ENCODE measurements at places on chromosomes 2 and 18.
A peak's percentile ranks its signal among the peaks of the same experiment; 100 is the strongest.

GRCh38 chr2:144502369-144502768, 17.6 kb downstream of the ZEB2 start:
- no peak for DNase-seq

DNA sequence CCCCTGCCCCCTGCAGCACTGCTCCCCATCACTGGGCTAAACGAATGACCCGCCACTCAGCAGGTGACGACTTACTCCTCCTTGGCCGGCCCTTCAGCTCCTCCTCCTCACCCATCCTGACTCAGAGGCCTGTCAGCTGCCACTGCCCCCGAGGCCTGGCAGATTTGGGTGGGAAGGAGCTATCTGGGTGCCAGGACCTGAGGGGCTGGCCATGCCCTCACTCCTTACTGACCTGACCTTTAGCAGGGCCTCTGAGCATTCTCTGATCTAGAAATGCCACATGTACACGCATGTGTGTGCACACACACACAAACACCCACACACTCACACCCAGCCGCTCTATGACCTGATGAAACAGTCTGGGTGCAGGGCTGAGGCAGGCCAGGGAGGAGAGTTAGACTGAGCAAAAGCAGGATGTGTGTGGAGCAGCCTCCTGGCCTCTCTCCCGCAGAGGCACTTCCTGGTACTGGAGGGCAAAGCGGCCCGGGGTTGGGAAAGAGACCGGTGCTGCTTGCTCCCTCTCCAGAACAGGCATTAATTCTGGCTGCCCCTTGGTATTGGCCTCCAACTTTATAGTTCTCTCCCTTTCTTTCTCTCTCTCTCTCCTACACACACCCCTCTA, 68.0 kb downstream of the ZFP36L2 start:
- no peak for DNase-seq

- no peak for DNase-seq
Measured at GRCh38 chr2:211187602-211188001, 631.2 kb downstream of the CPS1 start.

- DNase-seq, result no peak
Measured at GRCh38 chr18:43777636-43778304, 500.5 kb upstream of the SYT4 start.

- no peak for DNase-seq
Measured at GRCh38 chr2:85273738-85274731, 53.8 kb downstream of the TGOLN2 start.

- DNase-seq, result no peak
Measured at GRCh38 chr2:107215401-107216350, 329.7 kb upstream of the ST6GAL2 start.

- DNase-seq, result no peak
Measured at GRCh38 chr2:178395941-178396570, 54.9 kb downstream of the PRKRA start.

GRCh38 chr18:13218368-13218991, at the start of gene LDLRAD4:
TSS of gene LDLRAD4 (plus strand) at chr18:13218760.
- DNase-seq, result no peak

- DNase-seq, result no peak
Measured at GRCh38 chr2:151106805-151107506, 154.7 kb downstream of the RBM43 start.

DNA sequence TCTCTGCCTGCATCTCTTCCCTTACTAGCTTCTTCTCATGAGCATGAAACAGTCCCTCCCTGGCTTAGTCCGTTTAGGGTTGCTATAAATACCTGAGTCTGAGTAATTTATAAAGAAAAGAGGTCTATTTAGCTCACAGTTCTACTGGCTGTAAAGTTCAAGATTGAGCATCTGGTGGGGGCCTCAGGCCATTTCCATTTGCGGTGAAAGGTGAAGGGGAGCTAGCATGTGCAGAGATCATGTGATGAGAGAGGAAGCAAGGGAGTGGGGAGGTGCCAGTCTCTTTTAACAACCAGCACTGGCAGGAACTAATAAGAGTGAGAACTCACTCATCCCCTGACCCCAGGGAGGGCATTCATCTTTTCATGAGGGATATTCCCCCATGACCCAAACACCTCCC, 26.8 kb downstream of the RHBDD1 start:
- DNase-seq, result no peak

- DNase-seq, result no peak
Measured at GRCh38 chr2:224195925-224196571, 157.0 kb upstream of the SERPINE2 start.

- no peak for DNase-seq
Measured at GRCh38 chr18:43398601-43399000, 121.3 kb upstream of the SYT4 start.

GRCh38 chr18:2087877-2088673, 483.2 kb downstream of the METTL4 start:
- peak; percentile 82 for DNase-seq

DNA sequence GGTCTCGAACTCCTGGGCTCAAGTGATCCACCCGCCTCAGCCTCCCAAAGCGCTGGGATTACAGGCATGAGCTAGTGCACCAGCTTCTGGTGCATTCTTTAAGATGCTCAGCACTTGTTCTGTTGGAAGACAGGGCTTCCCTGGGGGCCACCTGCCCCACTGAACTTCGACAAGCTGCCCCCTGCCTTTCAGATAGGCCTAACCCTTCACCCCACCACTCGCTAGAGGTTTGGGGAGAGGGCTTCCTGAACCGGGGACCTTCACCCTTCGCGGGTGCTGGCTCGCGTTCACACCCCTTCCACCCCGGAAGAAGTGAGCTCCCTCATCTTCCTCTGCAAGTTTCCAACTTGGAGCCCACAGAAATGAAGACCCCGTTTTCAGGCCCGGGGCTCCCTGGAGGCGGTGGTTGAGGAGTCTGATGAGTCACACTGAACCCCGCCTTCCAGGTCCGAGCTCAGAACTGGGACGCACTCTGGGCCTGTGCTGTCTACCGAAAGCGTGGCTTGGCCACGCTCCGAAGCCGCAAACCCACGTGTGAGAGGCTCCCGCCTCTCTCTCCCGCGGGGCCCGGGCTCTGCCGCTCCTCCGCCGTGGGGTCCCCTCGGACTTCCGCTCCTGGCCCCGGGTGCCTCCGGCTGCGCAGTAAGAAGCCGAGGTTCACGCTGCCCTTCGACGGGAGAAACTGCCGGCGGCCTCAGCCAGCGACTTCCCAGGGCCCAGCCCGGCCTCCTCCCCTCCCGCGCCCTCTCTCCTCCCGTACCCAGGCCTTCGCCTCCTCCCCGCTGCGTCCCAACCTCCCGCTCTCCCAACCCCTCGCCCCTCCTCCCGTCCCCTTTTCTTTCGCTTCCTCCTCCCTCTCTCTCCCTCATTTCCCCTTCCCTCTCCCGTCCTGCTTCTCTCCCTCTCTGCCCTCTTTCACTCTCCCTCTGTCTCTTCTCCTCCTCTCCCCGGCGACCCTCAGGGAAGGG, 47.5 kb upstream of the SP3 start:
- DNase-seq, result no peak

DNA sequence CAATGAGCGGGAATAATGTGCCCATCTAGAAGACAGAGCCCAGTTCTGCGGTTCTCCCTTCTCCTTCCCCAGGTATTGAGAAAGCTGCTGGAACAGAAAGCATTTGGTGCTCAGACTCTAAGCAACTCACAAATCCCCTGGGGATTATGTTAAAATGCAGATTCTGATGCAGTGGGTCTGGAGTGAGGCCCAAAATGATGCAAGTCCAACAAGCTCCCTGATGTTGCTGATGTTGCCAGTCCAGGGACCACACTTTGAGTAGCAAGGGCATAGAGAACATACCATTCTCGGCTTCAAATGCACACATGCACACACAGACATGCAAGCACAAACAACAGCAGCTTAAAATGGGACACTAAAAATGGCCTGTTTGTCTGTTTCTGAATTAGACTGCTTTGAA, 274.8 kb upstream of the NCKAP5 start:
- no peak for DNase-seq

GRCh38 chr2:98522854-98523253, 78.2 kb downstream of the INPP4A start:
- no peak for DNase-seq

DNA sequence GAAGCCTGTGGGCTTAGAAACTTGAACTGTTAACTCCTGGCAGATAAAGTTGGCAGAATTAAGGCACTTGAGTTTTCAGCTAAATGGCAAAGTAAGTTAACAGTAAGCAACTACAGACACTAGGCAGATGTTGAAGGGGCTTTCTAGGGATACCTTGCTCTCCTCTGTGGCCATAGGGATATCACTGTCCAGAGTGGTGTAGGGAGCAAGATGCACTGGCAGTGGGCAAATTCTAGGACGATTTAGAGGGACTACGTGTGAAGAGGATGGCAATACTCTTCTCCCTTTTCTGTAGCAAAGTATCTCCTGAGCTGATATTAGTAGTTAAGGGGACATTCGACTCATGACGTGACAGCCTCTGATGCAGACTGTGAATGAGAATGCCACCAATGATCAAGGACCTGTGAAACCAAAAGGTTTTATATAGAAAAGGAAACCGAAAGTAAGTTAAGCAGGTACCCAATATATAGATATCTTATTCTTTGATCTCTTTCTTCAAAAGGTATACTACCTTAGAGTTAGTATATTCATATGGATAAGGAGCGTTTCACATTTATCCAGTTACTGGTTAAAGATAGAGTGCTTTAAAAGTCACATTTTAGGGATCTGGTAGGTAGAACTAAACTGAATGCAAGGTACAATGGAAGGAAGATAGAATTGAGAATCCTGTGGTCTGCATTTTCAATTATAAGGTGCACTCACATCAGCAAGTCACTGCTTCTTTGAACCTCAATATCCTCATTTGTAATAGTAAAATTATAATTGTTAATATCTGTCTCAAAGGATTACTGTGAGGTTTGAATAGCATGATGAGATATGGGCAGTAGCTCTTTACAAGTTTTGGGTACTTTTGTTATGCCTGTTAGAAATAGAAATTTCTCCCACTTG, 106.4 kb downstream of the KCNH7 start:
- no peak for DNase-seq

DNA sequence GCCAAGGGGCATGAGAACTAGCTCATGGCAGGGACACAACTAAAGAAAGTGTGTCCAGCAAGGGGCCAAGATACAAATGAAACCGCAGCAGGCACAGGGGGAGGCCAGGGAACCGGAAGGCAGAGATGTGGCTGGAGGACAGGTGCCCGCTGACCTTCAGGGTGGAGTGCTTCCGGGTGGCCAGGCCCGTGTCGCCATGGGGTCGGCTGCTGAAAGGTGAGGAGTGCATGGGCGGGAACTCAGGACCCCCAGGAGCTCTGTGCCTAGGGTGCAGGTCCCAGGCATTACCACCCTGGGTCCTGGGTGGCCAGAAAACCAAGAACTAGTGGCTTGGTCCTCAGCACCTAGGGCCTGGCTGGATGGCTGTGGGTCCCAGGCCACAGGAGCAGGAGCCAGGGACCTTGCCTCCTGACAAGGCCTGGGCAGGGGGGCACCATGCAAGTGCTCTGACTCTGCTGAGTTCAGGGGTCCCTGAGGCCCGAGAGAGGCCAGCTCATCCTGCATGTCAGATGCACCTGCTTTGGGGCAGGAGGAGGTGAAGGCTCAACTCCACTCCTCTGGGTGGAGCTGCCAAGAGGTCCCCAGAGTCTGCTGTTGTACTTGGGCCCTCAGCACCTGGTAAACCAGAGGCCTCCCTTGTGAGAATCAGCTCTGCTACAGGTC, 50.9 kb downstream of the CENPO start:
- no peak for DNase-seq

- DNase-seq, result peak; percentile 20
Measured at GRCh38 chr2:138373993-138374408, 127.6 kb upstream of the SPOPL start.

GRCh38 chr2:134583997-134584520, 134.7 kb downstream of the TMEM163 start:
- no peak for DNase-seq

GRCh38 chr2:241551599-241551997, 6.9 kb upstream of the BOK start:
- DNase-seq, result no peak

DNA sequence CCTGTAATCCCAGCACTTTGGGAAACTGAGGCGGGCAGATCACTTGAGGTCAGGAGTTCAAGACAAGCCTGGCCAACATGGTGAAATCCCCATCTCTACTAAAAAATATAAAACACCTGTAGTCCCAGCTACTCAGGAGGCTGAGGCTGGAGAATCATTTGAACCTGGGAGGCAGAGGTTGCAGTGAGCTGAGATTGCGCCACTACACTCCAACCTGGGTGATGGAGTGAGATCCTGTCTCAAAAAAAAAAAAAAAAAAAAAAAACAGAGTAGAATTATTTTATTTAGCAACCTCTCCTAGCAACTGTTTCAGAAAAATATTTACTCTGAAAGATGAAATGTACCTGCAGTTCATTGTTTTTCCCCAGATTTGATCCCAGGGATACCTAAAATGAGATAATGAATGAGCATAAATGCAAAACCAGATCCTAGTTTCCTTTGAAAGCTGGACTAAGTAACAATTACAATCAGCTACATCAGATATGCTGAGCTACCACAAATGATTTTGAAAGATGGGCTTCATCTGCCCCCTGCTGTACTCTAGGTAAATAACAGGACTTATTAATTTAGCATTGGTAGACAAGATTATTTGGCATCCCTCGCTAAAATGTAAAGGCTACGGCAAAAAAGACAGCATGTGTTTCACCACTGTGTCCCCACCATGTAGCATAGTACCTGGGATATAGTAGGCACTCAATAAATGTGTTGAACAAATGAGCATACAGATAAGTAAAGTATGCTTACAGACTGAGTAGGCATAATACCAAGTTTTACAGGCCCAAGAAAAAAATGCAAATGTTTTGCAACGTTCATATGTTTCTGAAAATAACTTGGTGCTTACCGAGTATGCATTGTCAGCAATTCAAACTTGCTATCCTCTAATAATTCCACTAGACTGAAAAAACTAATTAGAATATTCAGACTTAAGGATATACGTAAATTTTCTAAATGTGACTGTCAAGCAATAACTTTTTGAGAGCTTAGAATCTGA, 102.5 kb downstream of the ATL2 start:
- DNase-seq, result peak; percentile 73

DNA sequence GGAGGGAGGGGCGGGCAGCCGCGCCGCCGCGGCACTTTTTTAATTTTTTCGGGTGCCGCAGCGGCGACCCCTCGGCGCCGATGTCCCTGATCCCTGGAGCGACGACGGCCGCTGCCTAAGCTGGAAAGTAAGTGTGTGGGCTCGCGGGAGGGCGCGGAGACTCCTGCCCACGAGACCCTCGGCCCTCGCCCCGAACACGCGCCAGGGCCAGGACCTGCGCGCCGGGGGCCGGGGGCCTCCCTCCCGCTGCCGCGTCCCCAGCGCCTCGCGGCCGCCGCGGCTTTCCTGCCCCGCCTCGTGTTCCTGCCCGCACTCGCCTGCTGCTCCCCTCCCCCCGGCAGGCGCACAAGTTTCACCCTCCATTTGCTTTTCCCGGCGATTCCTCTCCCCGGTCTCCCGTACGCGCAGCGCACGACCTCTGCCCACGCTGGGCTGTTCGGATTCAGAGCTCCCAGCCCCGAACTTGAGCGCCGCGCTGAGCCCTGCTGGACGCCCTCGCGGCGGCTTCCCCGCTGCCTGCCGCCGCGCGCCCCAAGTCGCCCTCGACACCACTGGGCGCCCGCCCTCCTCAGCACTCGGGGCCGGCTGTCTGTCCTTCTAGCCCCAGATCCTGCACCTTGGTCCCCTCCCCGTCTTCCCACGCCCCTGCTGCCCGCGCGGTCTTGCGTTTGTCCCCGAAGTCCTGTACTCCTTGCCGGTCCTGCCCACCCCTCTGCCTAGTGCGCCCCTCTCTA, 507 bp downstream of the PKP4 start:
- DNase-seq, result peak; percentile 35
